GM13976 (cell line): ENCODE measurements at places on chromosomes 12 and 14.

- no peak for DNase-seq
Observed at GRCh38 chr14:50051106-50051505, 65.3 kb downstream of the VCPKMT start.

DNA sequence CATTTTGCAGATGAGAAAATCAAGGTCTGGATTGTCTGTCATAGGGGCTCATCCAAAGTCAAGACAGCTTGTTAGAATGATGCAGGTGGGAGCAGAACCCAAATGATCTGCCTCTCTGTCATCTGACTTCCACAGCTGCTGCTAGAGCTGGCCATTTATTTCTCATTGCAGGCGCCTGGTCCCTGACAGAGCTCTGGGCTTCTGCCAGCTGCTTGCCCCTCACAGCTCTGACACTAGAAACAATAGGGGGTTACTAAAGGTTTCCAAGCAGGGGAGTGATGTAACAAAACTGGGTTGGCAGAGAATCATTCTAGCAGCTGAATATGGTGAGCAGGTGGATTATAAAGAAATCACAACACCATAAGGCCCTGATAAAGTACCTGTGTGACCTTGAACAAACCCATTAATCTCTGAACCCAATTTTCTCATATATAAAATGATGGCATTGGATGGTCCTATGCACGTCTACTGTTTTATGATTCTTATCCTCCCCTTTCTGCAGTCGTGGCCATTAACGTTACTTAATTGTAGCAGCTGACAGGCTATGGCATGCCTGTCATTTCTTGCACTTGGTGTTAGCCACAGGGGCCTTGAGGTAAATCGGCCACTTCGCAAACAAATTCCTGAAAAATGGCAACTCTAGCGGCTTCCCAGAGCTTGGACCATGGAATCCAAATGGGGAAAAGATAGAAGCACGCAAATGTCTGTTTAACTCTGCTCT lies 134.6 kb downstream of the RMST start:
- DNase-seq, result no peak

DNA sequence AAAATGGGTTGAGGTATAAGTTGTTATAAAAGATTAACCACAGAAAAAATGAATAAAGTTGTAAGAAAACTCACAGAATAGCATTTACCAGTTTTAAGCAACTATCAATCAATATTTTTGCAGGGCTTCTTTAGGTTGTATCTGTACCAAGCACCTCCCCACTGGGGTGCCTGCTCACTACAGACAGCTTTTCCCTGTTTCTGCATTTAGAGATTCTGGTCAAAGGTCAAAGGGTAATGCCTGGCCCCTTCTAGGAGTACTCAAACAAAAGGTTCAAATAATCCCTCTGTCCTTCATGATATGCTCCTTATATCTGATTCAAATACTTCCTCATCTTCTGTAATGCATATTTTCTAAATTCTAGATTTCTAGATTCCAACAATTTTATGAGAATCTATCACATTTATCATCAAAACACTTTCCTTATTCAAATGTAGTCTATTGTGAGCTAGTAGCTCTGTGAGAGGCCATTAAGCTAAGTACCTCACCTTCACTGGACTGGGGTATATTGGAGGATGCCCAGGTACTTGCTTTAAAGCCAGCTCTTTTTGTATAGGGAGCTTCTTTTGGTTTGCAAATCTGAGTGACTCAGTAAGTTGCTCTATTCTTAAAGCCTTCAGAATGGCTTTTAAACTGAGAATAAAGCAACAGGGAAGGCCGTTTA lies 120.7 kb upstream of the PTPRB start:
- DNase-seq, result no peak

DNA sequence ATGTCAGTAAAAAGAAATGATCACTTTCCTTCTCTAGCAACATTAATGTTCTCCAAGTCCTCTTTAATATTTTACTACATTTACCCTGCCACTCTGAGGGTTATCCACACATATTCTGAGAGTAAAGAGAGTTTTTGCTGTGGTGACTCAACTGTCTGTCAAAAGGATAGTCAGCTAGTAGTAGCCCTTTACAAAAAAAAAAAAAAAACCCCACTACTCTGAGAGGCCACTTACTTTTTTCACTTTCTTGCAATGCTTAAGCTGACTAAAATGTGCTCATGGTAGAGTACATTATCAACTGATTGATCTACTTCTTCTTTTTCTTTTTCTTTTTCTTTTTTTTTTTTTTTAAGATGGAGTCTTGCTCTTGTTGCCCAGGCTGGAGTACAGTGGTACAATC lies 27.6 kb upstream of the PPM1A start:
- DNase-seq, result no peak

GRCh38 chr12:115049614-115050013 lies 365.6 kb upstream of the TBX3 start:
- DNase-seq, result no peak

- peak; percentile 61 for DNase-seq
Observed at GRCh38 chr12:111429828-111430432, 24.2 kb downstream of the SH2B3 start.

- DNase-seq, result no peak
Observed at GRCh38 chr14:59422069-59422881, 42.9 kb downstream of the GPR135 start.
